Activated CD8-positive, alpha-beta memory T cell treated with anti-CD3 and anti-CD28 coated beads for 1 hour (primary cell): ENCODE measurements at places on chromosomes 1 and 21.

- no peak for DNase-seq
These were observed 2.6 kb downstream of the TNFRSF9 start for GRCh38 chr1:7938070-7938469.

- DNase-seq, result no peak
These were observed 16.6 kb upstream of the LGALS8 start for GRCh38 chr1:236507022-236507700.

- DNase-seq, result no peak
These were observed 5.1 kb downstream of the PRRX1 start for GRCh38 chr1:170669107-170669445.

GRCh38 chr1:210213335-210213734, 19.3 kb upstream of the SERTAD4 start:
- DNase-seq, result no peak

DNA sequence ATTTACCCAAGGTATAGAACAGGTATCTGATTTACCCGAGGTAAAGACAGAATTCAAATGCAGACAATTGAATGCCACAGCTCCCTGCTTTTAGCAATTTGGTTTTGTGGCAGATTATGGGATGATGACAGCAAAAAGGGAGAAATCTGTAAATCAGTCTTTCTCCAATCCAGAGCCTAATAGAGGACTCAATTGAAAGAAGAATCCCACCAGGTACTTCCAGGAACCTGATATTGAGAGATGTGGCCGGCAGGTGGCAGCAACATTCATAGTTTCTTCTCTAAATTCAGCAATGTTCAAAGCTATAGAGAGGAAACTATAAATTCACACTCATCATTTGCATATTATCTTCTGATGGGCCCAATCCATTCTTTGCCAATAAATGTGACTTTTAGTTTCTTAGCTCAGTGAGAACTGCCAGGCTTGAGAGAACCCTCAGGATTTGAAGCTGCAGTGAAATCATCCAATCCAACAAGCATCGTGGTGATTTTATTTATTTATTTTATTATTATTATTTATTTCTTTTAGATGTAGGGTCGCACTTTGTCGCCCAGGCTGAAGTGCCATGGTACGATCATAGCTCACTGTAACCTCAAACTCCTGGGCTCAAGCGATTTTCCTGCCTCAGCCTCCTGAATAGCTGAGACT, 9.8 kb upstream of the PHACTR4 start:
- peak; percentile 50 for DNase-seq

- DNase-seq, result peak; percentile 49
These were observed 28.1 kb downstream of the PADI4 start for GRCh38 chr1:17335821-17336710.

DNA sequence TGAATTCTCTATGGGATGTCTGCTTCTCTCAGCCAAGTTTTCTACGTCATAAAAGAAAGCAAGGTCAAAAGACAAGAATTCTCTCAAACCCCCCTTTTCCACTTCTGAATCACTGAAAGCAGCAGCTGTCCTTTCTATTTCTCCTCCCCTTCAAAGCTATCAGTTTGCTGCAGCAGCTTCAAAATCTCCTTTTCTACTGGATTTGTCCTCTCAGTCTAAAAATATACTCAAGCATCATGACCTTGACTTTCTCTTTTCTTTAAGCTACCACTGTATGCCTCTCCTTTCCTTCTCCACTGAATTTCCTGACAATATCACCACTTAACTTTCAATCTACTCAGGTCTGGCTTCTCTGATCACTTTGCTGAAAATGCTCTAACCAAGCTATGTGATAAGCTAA, 1.9 kb downstream of the WDR64 start:
- no peak for DNase-seq

GRCh38 chr1:51583532-51583931, 33.4 kb upstream of the OSBPL9 start:
- DNase-seq, result no peak

- no peak for DNase-seq
These were observed 18.3 kb upstream of the SPRR5 start for GRCh38 chr1:152928671-152929070.

DNA sequence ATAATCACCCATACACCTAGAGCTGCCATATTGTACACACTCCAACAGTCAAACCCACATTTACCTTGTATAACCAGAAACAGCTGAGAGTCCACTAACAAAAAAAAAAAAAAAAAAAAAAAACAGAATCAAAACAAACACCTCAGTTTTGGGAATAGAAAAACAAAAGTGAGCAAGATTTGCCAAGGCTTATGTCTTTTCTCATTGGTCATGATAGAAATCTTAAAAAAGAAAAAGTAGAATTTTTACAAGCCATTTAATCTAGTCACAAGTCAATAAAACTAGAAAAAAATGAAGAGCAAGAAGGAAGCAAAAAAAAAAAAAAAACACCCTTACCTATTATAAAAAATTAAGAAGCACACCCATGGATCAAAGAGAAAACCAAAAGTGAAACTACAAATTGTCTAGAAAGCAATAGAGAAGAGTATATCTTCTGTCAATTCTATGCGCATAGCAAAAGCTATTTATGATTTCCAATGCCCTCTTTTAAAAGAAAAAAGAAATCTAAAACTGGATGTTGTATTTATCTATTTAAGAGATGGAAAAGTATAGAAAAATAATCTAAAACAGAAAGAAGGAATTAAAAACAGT, 113.2 kb upstream of the GALNT2 start:
- no peak for DNase-seq

DNA sequence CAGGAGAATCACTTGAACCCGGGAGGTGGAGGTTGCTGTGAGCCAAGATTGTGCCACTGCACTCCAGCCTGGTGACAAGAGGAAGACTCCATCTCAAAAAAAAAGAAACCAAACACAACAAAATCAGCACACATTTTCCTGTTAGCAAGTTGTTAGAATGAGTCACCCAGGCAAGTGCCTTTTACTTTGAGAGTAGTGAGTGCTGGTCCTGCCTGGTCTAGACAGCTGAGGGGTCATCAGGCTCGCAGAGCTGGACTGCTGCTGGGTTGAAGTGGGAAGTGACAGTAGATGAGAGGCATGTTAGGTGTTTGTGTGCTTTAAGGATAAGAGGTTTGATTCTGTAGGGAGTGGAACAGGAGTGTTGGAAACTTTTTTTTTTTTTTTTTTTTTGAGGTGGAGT, 31.9 kb downstream of the GNPAT start:
- DNase-seq, result no peak

DNA sequence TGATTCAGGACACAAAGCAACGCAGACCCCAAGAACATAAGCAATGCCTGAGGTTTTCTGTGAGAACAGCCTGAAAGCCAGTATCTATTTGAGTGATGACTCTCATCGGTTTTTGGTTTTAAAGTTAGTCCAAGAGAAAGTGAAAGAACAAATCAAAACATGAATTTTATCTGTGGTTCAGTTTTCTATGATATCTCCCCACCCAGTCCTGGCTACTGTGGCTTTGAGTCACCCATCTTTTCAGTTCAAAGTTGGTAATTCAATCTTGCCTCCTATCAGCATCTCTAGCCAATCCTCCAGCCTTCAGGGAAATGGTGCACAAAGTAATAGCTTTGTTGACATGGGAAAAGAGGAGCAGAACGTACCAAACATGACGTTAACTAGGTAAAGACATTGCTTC, 40.5 kb upstream of the KRTAP19-8 start:
- no peak for DNase-seq

DNA sequence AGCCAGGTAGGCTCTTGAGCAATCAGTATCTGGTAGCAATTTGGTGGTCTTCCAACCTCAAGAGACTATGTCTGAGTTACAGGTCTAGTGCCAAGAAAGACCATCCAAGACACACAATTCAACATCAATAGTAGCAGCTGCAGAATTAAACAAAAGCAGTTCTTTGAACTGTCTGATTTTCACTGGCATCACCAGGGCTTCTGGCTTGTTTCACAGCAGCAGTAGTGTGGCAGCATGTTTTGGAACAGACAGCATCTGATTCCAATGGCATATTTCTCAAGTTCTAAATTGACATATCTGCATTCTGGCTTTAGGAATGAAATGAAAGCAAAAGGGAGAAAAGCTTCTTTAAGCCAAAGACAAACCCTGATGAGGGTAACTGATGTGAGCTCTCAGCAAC, 334.7 kb upstream of the PRMT6 start:
- DNase-seq, result no peak

DNA sequence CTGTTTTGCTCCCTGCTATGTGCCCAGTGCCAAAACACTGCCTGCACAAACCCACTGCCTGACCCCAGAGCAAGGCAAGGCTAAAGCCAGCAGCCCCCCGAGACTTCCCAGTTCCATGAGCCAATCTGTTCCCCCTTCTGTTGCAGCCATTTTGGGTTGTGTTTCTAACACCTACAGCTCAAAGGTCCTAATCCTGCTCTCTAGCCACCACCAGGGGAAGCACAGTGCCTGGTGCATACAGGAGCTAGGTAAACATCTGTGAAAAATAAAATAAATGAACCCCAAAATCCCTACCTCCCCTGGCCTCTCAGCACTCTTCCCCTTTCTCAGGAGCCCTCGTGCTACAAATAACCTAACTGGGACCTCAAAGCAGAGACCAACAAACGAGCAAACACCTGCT, 190.2 kb downstream of the MATN1 start:
- no peak for DNase-seq

- no peak for DNase-seq
These were observed 8.6 kb downstream of the CDC14A start for GRCh38 chr1:100360790-100361510.

DNA sequence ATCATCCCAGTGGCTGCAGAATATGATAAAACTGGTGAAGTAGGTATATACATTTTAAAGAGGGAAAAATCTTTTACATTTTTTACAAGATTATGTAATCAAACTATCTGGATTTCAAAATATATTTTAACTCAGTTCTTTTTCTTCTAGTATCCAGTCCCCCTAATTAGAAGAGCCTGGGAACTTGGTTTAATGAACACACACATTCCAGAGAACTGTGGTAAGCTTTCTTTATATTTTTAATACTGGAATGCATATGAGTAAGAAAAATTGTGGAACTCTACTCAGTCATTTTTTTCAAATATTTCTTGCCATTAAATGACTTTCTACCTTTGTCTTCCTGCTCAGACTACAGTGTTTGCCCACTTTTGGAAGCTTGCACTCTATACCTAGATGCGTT, 8.2 kb downstream of the ACADM start:
- DNase-seq, result no peak
